ENCODE measurements at places on chromosomes 5 and 9.

- no peak for DNase-seq
Measured at GRCh38 chr5:141657937-141658545, 6.8 kb upstream of the FCHSD1 start.

- DNase-seq = peak; percentile 65
Measured at GRCh38 chr5:159915904-159916840, at the start of gene ADRA1B. Gene ADRA1B, plus strand, starts transcription at chr5:159916482. Its CDS starts 424 bp downstream, at chr5:159916906.

DNA sequence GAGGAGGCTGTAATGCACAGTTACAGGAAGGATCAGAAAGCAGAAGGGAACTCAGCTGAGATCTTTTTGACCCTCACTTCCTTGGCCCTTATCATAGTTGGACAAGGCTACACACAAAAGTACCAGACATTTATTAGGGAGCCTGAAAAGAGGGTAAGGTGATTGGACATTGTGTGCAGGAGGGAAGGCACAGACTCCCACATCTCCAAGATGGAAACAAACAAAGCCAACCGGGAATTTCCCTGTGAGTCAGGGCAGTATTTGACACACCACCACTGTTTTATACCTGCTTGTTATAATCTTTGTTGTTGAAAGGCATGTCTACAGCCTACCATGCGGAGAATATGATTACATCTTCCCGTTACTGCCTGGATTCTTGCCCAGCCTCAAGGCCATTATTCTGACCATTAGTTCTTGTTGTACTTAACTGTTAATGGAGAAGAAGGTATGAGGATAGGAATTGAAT is 3.0 kb upstream of the CCNG1 start:
- no peak for DNase-seq

GRCh38 chr5:176788091-176788490 is 22.3 kb upstream of the UNC5A start:
- DNase-seq = no peak

DNA sequence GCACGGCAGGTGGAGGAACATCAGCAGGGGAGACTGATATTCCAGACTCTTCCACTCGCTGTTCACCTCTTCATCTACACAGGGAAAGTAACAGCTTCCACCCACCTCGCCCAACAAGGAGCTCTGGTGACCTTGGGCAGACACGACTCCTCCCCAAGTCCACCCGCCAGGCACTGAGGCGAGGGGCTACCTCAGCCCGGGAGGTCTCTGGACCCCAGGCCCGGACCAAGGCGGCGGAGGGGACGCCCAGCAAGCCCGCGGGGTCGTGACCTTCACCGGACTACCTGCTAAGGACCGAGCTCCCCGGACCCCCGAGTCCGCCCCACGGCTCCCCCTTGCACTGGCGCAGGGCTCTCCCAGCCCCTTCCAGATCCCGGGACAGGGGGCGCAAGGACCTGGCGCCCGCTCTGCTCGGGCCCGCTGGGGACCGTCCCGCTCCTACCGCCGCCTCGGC is 70.2 kb upstream of the LPCAT1 start:
- no peak for DNase-seq

DNA sequence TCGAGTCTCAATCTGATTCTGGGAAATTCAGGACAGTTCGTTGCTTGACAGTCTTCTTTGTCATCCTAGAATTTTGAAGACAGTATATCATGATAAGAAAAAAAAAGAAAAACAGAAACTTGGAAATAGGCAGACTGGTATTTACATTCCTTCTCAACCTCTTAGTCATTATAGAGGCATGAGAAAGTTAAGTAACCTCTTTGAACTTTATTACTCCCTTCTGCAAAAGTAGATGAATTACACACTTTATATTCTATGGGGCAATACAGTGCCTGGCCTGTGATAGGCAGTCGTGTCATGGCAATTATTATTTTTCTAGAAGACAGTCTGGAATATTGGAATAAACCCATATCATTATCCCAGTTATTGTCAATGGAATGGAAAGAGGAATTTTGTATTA is 828.9 kb downstream of the TLR4 start:
- DNase-seq = no peak

GRCh38 chr5:78989080-78989479 is 4.0 kb upstream of the ARSB start:
- DNase-seq = peak; percentile 77

DNA sequence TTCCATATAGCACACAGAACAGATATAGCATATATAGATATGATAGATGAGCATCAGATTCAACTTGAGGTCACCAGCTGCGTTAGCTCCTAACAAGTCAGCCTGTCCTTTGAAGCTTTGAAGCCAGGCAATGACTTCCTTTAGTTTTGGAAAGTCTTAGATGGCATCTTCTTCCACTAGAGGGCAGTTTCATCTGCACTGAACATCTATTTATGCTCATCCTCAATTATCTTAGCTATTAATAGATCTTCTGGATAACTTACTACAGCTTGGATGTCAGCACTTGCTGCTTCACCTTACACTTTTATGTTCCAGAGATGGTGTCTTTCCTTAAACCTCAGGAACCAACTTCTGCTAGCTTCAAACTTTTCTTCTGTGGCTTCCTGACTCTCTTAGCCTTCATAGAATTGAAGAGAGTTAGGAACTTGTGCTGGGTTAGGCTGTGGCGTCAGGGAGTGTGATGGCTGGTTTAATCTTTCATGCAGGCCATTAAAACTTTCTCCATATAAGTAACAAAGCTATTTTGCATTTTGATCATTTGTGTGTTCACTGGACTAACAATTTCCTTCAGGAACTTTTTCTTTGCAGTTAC is 1401.4 kb downstream of the EFNA5 start:
- no peak for DNase-seq

- DNase-seq = no peak
Measured at GRCh38 chr5:176413255-176413565, 3.1 kb downstream of the CLTB start.

- DNase-seq = no peak
Measured at GRCh38 chr5:158943569-158943968, 156.1 kb downstream of the EBF1 start.

- no peak for DNase-seq
Measured at GRCh38 chr5:141734501-141735229, 52.6 kb upstream of the ARAP3 start.

GRCh38 chr5:180133551-180133950 is 62.0 kb upstream of the RNF130 start:
- DNase-seq = no peak

DNA sequence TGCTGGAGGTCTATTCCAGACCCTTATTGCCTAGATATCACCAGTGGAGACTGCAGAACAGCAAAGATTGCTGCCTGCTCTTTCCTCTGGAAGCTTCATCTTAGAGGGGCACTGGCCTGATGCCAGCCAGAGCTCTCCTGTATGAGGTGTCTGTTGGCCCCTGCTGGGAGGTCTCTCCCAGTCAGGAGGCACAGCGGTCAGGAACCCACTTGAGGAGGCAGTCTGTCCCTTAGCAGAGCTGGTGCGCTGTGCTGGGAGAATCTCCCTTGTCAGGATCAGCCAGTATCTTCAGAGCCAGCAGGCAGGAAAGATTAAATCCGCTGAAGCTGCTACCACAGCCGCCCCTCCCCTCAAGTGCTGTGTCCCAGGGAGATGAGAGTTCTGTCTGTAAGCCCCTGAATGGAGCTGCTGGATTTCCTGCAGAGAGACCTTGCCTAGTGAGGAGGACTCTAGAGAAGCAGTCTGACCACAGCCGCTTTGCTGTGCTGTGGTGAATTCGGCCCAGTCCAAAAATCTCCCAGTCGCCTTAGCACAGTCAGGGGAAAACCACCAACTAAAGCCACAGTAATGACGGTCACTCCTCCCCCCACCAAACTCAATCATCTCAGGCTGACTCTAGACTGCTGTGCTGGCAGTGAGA is 124.1 kb downstream of the JAKMIP2 start:
- DNase-seq = no peak

DNA sequence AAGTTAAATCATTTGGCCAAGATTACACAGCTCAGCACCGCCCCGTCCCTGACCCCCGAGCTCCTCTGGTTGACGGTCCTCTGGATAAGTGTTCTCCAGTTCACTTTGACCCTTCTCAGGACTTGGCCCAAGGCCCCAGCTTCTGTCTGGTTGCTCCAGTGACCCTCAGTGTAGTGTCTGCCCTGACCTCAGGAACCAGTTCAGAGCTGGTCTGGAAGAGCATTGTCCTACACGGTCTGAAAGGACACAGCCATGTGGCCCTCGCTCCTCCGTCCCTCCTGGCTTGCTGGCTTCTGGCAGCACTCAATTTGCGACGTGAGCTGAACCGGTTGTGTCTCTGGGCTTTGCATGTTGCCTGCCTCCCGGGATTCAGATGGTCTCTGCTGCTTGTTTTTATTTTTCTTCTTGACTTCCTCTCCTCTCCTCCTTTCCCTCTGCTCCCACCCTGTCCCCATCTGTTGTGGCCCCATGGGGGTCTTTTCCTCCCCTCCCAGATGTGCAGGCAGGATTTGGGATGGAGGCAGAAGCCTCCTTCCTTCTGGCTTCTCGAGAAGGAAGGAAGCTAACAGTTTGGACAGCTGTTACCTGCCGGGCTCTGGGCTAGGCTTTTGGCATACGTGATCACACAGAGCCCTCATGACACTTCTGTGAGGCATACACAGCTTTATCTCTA is 72.0 kb downstream of the PPARGC1B start:
- no peak for DNase-seq

DNA sequence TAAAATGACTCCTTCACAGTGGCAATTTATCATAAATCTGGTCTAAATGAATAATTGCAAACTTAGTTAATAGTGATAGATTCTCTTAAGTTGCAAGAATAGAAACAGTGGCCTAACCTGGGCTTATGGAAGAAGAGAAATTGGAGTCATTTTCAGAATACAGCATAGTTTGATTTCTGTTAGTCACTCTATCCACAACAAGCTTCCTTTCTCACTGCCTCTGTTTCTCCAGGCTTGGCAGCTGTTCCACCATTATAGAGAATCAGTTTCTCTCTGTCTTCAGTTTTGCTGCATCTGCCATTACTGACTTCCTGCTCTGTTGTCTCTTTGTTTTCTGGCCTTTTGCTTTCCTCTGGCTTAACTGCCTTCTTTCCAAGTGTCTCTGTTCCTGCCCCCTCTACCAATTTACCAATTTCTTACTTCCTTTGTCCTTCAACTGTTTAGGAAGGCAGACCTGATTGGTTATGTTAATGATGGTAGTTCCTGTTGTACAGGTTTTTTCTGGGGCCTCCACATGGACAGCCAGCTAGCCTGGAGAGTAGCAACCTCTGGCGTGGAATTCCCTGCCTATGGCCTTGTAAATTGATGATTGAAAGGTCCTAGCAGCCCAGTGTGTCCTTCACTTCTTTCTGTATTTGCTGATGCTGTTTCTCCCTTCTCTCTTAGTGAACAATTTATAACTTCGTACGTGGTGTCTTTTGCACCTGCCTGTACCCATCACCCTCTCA is 75.9 kb upstream of the RASGRF2 start:
- no peak for DNase-seq

DNA sequence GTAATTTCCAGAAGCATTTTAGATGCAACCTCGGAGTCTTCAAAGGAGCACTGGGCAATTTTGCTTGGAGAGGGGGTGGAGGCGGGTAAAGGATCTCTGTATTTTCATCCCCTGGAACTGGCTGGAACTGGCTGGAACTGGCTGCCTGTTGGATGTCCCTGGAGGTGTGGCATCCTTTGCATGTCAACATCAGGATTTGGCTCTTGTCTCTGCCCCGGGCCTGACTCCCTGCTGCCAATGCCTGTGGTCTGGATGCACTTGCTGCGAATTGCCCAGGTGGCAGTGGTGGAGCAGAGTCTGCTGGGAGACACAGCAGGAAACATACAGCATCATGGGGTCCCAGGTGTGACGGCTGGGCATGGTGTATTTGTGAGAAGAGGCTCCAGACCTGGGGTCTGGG is 391.3 kb downstream of the GADD45G start:
- DNase-seq = no peak

DNA sequence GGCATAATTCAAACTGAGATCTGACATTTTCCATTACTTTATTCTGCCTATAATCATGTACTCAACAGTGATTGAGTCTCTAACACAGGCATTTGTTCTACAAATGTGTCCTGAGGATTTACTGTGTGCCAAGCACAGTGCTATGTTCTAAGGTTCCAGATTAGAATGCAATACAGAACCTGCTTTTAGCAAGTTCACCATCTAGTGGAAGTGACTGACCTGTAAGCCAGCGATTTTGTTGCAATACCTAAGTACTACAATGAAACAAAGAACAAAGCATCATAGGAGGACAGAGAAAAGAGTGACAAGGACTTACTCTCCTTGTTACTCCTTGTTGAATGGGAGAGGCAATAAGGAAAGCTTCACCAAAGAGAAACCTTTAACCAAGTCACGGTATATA is 348.1 kb downstream of the ELAVL2 start:
- no peak for DNase-seq

- DNase-seq = no peak
Measured at GRCh38 chr5:38316544-38317224, 58.3 kb downstream of the EGFLAM start.

DNA sequence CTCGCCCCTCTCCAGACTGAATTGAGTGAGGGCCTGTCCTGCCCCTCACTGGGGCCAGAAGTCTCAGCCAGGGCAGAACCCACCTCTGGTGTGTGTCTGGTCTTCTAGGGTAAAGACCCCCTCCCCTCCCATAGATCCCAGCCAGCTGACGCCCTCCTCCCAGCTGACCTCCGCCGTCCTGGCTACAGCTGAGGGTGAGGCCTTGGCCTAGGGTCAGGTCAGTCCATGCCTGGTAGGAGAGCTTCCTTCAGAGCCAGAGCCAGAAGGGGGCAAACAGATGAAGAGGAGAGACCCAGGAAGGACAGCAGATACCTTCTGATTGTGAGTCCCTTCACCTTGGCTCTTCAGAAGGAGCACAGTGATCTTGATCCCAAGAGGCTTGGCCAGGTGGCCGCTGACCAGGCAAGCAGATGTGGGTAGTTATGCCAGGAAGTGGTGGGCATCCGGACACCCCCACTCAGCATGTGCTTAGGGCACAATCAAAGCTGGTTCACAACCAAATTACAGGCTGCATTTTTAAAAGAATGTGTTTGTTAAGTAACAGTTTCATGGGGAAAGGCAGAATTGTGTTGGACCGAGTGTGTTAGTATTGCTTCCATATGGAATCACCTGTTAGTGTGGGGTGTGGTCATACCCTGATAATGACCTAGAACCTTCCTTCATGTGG is 29.9 kb downstream of the JADE2 start:
- no peak for DNase-seq

GRCh38 chr5:112973904-112974303 is 2.7 kb upstream of the DCP2 start:
- DNase-seq = no peak

- DNase-seq = no peak
Measured at GRCh38 chr9:6944896-6945295, 187.1 kb downstream of the KDM4C start.

DNA sequence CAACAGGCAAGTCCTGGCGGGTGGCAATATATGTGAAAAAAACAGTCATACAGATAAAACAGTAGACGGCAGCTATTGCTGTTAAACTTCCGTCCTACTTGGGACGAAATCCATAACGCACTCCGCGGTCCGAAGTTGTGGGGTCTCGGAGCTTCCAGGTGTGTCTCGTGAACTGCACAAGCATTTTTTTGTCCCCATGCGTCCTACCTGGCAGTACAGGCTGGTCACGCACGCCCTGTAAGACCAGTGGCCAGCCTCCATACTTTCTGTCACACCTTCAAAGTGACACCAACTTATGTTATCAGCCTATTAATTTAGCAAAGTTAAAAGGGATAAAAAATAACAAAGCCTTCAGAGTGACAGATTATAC is 51.3 kb downstream of the TGFBI start:
- no peak for DNase-seq

All from left lung (tissue), 14 donors.